ENCODE measurements at places on chromosomes 16 and 17.
A peak's percentile ranks its signal among the peaks of the same experiment; 100 is the strongest.

GRCh38 chr17:81329927-81330883, 35.1 kb upstream of the SLC38A10 start:
- DNase-seq: no peak
- H3K27me3 ChIP-seq: peaks cover 18% of the 10 kb centered on the region
- no peaks in the 10 kb centered on the region for H3K4me1 ChIP-seq
- no peaks in the 10 kb centered on the region for H3K36me3 ChIP-seq
- no peak overlapping the region for H3K27ac ChIP-seq

- no peaks in the 10 kb centered on the region for H3K27me3 ChIP-seq
- no peak overlapping the region for H3K4me3 ChIP-seq
Observed at GRCh38 chr16:68590201-68590994, 51.3 kb downstream of the ZFP90 start.

DNA sequence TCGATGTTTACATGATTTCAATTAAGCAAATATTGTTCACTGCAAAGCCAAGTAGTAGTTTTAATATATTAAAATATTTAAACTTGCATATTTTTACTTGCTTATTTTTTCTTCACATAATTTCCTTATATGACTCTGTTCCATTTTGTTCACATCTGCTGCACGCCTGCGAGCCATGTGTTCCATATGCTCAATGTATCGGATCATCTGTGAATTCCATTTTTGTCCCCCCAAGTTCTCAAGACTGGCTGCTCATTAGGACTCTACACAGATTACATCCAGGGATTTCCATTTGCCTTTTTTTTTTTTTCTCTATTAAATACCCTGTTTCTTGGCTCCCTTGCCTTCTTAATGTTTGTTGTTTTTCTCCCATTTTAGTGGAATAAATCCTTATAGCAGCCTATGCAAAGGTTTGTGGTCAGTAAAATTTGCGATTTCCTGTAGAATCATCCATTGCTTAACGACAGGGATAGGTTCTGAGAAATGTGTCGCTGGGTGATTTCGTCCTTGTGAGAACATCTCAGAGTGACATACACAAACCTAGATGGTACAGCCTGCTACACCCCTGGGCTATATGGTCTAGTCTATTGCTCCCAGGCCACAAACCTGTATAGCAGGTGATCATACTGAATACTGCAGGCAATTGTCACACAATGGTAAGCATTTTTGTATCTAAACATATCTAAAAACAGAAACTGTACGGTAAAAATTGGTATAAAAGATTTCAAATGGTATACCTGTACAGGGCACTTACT, 30.2 kb upstream of the TEKT3 start:
- DNase-seq: no peak
- no peaks in the 10 kb centered on the region for H3K36me3 ChIP-seq
- no peak overlapping the region for H3K27ac ChIP-seq
- H3K27me3 ChIP-seq: peaks cover 12% of the 10 kb centered on the region
- no peak overlapping the region for H3K4me3 ChIP-seq

DNA sequence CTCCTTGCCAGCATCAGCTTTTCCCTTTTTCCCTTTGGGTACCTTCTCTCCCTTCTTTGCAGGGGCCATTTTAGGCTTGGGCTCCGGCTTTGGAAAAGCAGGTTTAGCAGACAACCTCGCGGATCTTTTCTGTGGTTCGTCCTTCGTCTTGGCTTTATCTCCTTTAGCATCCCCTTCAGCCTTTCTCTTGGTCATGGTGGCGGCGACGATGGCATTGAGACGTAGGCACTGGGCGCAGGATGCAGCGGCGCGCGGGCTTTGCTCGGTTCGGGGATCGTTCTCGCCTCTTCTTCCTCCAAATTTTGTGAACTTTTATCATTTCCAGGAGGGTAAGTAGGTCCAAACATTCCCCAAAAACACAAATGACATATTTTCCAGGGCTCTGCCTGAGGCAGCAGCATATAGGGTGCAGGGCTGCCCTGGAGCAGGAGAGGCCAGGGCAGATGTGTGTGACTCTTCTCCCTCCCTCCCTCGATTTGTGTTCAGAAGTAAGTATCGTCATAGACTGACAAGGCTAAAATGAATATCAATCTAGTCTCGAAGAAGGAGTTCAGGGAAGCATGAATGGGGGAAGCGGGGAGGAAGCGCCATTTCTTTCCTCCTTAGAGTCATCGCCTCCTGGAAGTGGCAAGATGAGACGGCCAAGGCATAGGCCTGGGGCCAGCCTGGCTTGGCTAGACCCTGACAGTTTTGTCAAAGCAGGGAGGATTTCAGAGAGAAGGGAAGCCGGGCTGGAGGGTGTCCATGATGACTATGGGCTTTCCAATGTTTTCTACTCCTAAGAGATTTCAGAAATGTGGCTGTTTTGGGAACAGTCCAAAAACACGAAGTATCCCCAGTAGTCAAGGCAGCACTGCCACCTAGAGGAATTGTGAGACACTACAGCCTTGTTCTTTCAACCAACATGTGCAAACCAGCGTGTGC, 13.2 kb downstream of the CHCT1 start:
- H3K27me3 ChIP-seq: peaks cover 8% of the 10 kb centered on the region
- no peak overlapping the region for H3K27ac ChIP-seq
- DNase-seq: peak; percentile 43
- no peak overlapping the region for H3K4me3 ChIP-seq
- peaks cover 2% of the 10 kb centered on the region for H3K4me1 ChIP-seq

All from activated T-cell treated with anti-CD3 and anti-CD28 coated beads, Interleukin-2, amount 50 U/mL, for 24 hours (primary cell).